ENCODE measurements at places on chromosomes 7 and 10.
A peak's percentile ranks its signal among the peaks of the same experiment; 100 is the strongest.

- no peak for DNase-seq
Measured at GRCh38 chr10:63103971-63104409, 29.1 kb upstream of the NRBF2 start.

- DNase-seq, result peak; percentile 68
Measured at GRCh38 chr7:21041666-21042065, 255.0 kb upstream of the SP8 start.

DNA sequence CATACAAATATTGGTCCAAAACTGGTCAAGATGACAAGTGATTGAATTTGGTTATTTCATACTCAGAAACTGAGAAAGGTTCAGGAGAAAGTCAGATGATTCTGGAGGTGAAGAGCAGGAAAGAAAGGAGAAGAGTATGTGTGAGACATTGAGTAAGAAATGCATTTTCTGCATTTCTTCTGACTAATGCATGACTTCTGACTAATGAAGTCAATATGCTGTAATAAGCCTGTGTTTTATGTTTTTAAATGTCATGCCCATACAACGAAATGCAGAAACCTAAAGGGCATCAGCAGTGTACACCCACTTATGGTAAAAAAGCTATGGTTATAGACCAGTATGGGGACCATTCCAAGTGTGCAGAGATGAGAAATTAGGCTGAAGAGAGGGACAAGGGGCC lies 1227.8 kb upstream of the SORCS1 start:
- DNase-seq, result no peak

DNA sequence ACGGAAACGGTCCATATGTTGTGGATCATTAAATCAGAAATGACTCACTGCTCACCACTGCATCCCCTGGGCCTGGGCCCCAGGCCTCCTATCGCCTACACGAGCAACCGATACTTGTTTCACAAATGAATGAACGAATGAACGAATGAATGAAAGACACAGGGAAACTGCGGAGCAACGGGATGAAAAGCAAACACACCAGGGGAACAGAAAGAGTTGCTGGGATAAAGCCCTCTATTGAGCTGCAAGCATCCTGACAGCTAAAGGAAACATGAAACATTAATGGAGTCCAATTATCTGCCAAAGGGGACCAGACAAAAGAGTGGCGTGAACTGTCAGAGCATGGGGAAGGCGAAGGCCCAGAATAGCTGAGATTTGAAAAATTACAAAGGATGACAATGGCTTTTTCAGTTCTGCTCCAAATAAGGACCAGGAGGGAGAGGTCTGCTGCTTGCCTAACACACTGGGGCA lies 92.1 kb downstream of the GRB10 start:
- DNase-seq, result no peak

DNA sequence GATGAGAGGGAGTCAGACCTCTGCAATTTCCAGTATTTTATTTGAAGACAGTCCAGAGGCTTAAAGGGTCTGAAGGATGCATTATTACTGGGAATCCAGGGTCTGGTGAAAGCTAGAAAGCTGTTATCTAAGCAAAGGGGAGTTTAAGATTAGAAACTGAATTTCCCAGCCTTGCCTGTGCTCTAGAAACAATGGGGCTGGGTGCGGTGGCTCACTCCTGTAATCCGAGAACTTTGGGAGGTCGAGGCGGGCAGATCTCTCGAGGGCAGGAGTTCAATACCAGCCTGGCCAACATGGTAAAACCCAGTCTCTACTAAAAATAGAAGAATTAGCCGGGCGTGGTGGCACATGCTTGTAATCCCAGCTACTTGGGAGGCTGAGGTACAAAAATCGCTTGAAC lies 71.5 kb upstream of the ANLN start:
- DNase-seq, result no peak

DNA sequence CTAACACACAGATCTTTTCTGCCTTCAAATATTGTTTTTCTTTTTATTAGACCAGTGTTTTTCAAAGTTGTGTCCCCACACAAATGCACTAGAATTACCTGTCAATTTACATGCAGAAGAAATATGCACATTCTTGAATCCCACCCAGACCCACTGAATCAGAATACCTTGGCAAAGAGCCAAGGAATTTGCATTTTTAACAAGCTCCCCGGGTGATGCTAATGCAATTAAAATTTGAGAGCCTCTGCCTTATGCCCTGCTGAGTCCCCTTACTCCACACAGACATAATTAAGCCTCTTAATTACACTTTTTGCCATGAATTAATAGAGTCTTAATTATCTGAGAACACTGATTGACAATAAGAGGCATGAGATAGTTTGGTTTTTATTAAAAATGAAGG lies 201.2 kb upstream of the GRB10 start:
- no peak for DNase-seq

DNA sequence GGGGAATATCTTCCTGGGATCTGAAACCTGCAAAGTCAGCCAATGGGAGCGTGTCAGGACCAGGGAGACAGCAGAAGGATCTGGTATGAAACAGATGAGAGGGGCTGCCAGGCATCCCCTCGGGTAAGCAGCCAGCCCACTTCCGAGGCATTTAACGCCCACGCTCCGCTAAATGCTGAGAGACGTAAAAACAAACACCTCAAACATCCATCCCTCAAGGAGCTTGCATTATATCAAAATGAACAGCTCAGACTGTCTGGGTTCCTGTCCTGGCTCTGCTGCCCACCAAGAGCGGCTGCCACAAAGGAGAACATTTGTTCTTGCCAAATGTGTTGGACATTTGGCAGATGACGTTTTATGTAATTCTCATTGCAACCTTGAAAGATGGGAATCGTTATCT lies 7.0 kb upstream of the SERPINE1 start:
- no peak for DNase-seq

GRCh38 chr10:28676326-28676967 lies 874 bp upstream of the BAMBI start:
- no peak for DNase-seq

- no peak for DNase-seq
Measured at GRCh38 chr10:49119746-49120145, 4.4 kb upstream of the VSTM4 start.

- DNase-seq, result peak; percentile 15
Measured at GRCh38 chr10:60099998-60100747, 193.8 kb upstream of the CCDC6 start.

GRCh38 chr10:19977097-19977521 lies 160.9 kb downstream of the PLXDC2 start:
- DNase-seq, result no peak

DNA sequence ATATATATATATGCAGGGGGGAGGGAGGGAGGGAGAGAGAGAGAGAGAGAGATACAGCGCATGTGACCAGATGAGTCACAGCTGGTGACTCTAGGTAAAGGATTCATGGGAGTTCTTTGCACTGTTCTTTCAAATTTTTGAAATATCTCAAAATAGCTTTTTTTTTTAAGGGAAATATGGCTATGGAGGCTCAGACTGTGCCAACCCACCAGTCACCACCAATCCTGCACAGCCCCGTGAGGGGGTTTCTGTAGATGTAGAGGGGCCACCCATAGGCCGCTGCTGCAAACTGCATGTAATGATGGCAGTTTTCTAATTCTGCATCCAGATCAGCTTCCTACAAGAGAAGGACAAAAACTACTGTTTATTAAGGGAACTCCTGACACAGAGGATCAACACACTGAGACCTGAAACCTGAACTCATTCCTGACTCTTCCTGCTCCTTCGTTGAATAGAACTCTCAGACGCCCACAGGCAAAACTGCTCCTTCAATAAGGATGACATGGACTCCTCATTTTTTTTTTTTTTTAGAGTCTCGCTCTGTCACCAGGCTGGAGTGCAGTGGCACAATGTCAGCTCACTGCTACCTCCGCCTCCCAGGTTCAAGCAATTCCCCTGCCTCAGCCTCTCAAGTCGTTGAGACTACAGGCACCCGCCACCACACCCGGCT lies 17.3 kb downstream of the DAGLB start:
- no peak for DNase-seq

DNA sequence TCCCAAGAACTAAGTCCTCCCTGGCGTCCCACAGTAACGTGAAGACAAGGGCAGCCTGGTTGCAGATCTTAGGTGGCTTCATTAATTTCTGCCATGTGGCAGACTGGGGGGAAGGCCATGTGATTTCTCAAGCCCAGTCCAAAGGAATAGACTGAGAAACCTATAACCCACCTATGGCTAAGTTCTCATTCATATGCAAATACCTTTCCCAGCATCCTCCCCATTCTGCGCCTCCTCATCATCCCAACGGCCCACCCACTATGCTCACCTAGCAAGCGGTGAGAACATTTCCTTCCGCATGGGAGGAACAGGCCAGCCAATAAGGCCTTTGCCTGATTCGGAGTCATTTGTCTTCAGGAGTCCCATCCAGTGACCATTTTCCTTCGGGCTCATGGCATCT lies 8.2 kb upstream of the CLEC2L start:
- no peak for DNase-seq

GRCh38 chr7:155371884-155372781 lies 74.5 kb downstream of the INSIG1 start:
- DNase-seq, result no peak

DNA sequence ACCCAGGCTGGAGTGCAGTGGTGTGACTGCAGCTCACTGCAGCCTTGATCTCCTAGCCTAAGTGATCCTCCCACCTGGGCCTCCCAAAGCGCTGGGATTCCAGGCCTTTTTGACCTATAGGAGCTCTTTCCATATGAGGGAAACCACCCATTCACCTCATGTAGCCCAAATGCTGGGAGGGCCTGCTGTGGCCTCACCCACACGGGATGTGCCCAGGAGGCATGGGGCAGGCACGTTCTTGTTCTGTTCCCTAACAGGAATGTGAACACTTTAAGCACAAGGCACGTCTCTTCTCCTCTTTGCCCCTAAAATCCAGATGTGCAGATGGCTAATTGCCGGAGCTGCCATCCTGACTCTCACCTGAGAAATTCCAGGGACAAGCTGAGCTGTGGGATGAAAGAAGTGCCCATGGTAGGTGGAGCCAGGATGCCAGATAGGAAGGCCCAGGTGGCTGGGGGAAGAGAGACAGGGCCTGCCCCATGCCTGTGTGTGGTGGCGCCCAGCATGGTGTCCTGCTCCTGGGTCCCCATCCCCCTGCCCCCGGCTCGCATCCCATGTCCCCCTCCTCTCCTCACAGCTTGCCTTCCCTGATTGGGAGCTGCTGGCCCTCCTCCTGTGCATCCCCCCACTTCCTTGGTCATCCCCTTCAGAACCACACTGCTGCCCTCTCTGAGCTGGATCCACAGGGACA lies 17.3 kb downstream of the CAMK2B start:
- DNase-seq, result no peak

DNA sequence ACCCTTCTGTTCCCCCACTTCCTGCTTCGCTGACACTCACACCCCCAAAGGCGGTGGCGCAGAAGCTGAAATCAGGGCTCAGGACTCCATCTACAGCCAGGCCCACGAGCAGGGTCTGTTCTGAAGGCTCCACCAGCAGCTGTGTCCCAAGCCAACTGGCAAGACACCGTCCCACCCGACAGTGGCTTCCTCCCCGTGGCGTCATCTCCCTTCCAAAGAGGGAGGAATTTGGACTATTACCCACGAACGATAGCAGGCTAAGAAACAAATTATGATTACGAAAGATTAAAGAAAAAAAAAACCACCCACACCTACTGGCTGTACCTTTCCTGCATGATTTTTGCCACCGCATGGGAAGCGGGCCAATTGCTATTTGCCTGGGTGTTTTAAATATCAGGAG lies 54.3 kb downstream of the RBM17 start:
- DNase-seq, result no peak

GRCh38 chr7:82017334-82017943 lies 247.6 kb upstream of the HGF start:
- no peak for DNase-seq

GRCh38 chr10:110207011-110207804 lies at the start of gene MXI1:
Gene MXI1 (plus strand): TSS chr10:110207605. CDS start chr10:110207809, 204 bp downstream.
- DNase-seq, result peak; percentile 63

DNA sequence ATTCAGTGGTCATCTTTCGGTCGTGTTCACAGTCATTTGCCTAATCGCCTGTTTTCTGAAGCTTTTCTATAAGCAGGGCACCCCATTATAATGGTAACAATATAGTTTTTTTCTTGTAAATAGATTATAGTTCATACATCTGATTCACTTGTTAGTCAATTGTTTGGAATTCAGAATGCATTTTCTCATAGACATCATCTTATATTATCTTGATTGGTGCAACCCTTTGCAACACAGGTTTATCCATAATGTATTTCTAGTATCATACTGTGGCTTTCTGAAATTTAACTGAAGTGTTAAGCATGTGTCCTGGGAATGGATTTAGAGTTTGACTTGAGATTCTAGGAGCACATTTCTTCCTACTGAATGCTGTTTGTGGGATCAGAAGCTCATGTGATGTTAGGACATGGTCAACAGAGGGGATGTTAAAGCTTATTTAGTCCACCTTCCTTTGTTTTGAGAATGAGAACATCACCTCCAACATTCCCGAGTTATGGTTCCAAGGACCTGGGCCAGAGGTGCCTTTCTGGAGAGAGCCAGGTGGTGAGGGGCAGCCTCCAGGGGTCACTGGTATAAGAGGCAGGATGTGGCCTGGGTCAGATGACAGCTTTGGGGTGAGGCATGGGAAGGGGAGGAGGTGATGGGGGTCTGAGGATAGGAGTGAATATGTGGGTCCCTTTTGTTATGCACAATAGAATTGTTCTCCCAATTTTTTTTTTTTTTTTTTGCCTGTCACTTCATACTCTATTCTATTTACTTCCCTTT lies 415.6 kb downstream of the EXOC4 start:
- DNase-seq, result no peak

- DNase-seq, result peak; percentile 70
Measured at GRCh38 chr10:96840841-96841518, 8.9 kb downstream of the LCOR start.

GRCh38 chr10:60271319-60272040 lies 118.2 kb downstream of the ANK3 start:
- no peak for DNase-seq

DNA sequence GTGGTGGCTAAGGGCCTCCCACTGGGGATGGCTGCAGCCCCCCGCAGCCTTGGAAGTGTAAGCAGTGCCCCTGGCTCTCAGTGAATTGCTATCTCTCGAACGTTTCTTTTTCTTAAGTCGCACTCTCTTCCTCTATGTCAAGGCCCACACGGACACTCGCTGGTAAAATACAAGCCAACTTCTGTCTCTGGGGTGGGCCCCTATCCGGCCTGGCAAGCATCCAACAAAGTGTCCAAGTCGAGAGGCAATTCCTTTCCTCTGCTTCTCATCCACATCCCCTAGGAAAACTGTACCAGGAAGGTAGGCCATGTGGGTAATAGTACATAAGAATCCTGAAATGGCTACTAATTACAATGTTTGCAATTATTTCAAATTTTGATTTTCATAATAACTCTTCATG lies 194.9 kb upstream of the MGMT start:
- DNase-seq, result no peak

GRCh38 chr10:3277566-3277965 lies 105.0 kb upstream of the PITRM1 start:
- DNase-seq, result no peak

Measured in PC-9 (cell line).